ENCODE measurements at places on chromosomes 16 and 17.
A peak's percentile ranks its signal among the peaks of the same experiment; 100 is the strongest.

- DNase-seq: no peak
Observed at GRCh38 chr17:41125064-41125463, 1.1 kb upstream of the KRTAP4-12 start.

GRCh38 chr16:49492896-49493626 lies 119.5 kb downstream of the C16orf78 start:
- no peak for DNase-seq

DNA sequence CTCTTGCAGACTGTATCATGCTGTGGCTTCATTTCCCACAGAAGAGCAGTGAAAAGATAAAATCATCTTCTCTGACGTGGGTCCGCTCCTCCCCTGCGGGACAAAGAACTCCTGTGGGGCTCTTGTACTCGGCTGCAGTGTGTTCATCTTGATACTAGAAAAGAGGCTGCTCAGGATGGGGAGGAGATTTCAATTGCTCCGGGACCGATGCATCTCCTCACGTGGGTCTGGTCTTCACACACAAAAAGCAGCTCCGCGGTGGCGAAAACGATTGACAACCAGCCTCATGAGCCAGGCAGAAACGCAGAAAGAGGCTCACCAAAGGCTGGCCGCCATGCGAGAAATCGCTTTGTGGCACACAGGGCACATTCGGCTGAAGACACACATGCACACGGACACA lies 14.4 kb upstream of the KCNJ18 start:
- DNase-seq: no peak

DNA sequence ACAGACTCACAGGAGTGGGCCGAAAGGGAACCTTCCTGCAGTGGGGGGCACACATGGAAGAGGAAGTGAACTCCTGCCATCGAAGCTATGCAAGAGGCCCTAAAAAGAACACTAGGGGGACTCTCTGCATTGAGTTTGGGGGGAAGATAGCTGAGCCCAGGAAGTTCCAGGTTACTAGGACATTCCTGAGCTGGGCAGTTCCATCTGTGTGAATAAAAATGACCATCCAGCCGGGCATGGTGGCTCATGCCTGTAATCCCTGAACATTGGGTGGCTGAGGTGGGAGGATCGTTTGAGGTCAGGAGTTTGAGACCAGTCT lies 211.8 kb downstream of the ZNF423 start:
- no peak for DNase-seq

DNA sequence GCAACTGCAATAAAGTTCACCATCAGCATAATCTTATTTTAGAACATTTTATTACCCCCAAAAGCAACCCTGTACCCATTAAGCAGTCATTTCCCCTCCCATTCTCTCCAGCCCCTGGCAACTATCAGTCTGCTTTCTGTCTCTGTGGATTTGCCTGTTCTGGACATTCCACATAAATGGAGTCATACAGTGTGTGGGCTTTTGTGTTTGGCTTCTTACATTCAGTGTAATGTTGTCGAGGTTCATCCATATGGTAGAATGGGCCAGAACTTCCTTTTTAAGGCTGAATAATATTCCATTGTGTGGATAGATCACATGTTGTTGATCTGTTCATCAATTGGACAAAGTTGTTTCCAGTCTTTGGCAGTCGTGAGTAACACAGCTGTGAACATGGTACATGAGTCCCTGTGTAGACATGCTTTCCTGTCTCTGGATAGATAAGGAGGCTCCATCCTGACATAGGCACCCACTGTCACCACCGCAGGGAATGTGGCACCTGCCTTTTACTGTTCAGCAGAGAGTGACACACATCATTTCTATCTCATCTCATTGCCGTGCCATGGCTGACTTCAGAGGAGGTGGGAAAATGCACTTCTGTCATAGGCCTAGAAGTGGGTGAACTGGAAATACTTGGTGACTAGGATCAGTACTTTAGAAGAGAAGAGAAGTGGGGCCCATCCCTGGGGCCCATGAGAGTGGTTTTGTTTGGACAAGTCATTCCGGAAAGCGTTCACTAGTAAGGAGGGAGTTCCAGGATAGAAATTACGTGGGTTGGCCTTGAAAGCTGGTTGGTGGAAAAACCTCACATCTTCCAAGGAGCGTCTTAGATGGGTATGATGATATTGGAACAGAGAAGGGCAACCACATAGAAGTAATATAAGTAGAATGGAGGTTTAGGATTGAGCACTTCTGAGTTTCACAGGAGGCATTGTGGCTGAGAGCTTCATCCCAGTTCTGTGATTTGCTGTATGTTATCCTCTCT lies 25.8 kb downstream of the EPN2 start:
- no peak for DNase-seq

DNA sequence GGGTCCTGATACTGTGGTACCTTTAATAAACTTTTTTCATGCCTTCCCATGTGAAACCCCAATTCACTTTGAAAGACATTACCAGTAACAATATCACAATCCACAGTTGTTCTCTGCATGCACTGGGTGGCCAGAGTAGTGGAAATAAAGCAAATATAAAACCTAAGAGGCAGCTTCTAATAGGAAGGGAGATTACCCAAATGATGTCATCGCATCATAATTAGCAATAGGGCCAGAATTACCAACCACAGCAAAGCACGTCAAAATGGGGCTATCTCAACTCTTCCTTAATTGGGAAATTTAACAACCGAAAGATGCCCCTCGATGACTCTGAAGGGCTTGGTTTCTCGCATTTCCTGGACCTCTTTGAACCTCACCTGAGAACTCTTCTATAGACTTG lies 224.8 kb downstream of the GRIN2A start:
- DNase-seq: no peak

DNA sequence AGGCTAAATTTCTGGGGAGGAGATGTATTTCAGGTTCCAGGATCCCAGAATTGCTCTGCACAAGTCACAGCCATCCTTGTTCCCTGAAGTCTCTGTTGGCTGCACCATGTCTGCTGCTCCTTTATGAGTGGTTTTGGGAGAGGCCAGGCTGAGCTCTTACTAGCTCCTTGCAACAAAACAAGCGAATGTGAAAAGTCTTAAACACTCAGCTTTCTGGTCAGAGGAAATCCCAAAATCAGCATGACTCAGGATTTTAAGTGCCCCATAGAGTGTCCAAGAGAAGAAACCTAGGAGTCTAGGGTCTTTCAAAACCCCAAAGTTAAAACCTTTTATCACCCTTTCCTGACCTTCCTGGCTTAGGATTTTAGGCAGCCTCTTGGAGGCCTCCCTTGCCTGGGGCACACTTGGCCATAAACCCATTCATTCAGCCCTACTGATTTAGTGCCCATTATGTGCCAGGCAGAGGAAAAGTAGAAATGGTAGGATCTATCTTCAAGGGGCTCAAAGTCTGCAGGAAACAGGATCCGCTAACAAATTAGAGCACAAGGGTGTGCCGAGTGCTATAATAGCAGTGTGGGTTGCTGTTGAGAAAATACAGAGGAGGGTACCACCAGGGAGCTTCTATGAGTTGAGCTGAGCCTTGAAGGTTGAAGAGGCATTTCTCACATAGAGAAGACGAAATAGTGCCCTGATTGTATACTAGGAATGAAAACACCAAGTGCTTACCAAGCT lies 36.9 kb downstream of the SOST start:
- no peak for DNase-seq

GRCh38 chr17:69913616-69914015 lies 161.4 kb upstream of the KCNJ16 start:
- DNase-seq: no peak

DNA sequence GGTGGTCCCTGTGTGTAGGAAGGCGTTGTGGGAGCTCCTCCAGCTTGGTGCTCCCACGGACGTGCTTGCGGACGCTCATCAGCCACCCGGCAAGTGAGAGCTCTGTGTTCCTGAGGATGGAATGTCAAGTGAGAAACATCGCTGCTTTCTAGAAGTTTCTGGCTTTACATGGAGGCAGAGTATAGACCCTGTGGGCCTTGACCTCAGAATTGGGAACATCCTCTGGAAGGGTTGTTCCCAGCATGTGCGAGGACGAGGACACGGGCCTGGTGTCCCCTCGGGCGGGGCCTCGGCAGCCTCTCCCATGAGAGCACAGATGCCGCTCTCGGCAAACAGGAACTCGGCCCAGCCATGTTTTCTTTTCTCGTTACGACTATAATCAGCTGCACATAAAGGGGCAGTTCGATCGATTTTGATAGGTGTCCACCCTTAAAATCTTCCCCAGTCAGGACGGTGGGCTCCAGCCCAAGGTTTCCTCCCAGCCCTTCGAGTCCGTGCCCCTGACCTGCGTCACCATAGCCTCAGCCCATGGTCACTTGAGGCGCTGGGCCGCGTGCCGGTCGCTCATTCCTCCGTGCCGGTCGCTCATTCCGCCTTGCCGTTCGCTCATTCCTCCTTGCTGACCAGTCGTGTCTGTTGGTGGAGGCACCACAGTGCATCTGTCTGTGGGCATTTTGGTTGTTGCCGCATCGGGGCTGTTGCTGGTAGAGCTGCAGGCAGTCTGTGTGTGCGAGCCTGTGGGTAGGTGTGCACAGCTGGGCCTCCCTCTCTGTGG lies 91.3 kb upstream of the ZNF750 start:
- no peak for DNase-seq

DNA sequence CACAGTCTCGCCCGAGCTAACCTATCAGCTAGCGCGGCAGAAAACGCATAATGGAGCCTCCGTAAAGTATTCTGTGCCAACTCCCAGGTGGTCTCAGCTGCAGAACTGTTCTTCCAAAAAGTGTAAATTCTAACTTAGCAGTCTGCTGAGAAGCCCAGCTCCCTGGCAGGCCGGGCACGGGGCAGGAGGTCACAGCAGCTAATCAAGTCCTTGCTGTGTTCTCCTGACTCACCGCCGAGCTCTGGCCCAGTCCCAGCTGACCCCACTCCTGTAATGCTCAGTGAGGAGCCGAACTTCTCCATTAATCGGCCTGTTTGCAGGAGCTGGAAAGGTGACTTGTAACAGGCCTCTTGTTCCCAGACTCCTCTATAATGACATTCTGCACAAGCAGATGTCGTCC lies 193.3 kb downstream of the IRX3 start:
- no peak for DNase-seq

DNA sequence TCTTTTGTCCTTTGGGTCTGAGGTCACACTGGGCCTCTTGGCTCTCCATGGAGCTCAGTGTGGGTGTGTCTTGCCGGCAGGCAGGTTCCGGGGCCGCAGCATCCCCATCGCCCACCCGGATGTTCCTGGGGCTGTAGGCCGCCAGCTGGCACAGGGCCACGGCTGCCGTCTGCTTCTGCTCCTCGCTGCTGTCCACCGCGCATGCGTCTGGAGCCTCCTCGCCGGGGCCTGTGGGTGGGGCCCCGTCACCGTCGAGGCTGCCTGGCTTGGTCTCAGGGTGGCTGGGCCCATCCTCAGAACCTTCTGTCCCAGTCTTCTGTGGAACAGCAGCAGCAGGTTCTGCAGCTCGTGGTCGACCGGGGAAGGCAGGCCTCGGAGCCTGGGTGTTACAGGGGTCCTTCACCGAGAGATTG lies 9.6 kb downstream of the ZNF750 start:
- no peak for DNase-seq

DNA sequence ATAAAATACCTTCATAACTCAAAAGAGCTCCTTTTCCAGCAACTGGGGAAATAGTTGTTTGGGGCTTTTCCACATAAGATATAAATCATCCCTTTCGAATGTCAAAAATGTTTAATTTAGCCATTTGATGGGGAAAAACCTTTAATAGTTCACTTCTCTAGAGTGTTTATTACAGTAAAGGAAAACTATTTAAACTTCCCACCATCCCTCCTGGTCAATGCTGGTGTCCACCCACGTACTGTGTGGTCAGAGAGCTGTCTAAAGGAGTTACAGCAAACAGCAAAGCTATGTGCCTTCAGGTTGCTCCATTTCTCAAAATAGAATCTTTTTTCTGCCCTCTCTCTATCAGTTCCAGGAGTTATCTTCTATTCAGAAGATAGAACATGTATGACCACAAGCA lies 33.5 kb downstream of the KANSL1 start:
- no peak for DNase-seq

DNA sequence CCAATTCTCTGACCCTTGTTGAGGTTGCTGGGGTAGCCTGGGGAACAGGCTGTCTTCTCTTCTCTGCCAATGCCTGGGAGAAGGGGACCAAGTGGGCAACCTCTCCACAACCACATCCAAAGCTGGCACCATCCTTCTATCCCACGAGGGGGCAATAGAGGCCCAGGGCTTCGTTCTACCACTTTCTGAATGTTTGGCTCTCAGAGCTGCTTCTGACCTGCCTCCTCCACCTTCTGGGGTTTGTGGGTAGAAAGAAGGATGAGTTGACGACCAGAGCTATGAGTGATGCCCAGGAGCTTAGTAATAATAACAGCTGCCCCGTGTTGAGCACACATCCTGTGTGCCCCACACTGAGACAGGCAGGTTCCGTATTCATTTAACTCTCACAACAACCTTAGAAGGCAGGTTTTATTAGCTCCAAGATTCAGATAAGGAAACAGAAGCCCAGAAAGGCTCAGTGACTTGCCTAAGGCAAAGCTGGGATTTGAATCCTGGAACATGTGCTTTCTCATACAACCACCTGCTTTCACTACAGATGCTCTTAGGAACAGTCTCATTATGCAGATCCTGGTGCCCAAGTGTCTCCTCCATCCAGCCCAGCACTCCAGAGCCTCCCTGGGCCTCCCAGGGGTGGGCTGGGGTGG lies 11.1 kb downstream of the TSPOAP1 start:
- DNase-seq: peak; percentile 61

- no peak for DNase-seq
Observed at GRCh38 chr17:57468932-57469775, 212.8 kb downstream of the MSI2 start.
